Right ventricle myocardium superior (tissue), 1 donor: ENCODE measurements at places on chromosomes 1 and 21. TPM values are rescaled to one million over a fixed set of nuclear protein-coding genes. Genes with fewer than 3 reads are reported as not detected.
A peak's percentile ranks its signal among the peaks of the same experiment; 100 is the strongest.

DNA sequence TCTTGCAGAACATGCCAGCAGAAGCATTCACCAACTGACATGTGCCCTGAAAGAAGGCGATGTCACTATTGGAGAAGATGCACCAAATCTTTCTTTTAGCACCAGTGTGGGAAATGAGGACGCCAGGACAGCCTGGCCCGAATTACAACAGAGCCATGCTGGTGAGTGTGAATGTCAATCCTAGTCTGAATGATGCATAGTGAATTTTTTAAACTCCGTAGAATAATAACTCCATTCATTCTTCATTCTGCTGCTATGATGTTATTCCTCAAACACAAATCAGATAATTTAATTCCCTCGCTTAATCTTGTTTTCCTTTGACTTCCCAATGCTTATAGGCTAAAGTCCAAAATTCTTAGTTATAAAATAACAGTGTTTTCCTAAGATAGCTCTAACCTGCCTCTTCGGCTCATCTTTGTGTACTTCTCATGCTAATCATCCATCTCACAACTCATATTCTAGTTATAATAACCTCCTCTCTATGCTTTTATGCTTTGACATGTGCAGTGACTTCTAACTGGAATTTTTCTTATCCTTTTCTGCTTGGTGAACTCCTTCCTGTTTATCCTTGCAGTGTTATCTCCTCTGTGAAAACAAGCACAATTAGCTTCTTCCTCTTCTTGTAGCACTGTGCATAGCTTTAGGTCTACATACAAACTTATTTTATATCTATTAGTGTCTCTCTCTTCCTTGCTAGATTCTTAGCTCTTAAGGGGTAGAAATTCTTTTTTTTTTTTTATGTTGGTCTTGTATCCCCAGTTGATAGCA lies 14.4 kb downstream of the SDCCAG8 start:
- no peak for DNase-seq

Gene PRAMEF25
- not detected for total RNA-seq

- no peak for DNase-seq
These were observed 27.7 kb downstream of the UBE2U start for GRCh38 chr1:64231153-64231552.

GRCh38 chr1:107016376-107016978 lies 40.0 kb upstream of the PRMT6 start:
- DNase-seq: no peak

Gene RGS7
- total RNA-seq: not detected

DNA sequence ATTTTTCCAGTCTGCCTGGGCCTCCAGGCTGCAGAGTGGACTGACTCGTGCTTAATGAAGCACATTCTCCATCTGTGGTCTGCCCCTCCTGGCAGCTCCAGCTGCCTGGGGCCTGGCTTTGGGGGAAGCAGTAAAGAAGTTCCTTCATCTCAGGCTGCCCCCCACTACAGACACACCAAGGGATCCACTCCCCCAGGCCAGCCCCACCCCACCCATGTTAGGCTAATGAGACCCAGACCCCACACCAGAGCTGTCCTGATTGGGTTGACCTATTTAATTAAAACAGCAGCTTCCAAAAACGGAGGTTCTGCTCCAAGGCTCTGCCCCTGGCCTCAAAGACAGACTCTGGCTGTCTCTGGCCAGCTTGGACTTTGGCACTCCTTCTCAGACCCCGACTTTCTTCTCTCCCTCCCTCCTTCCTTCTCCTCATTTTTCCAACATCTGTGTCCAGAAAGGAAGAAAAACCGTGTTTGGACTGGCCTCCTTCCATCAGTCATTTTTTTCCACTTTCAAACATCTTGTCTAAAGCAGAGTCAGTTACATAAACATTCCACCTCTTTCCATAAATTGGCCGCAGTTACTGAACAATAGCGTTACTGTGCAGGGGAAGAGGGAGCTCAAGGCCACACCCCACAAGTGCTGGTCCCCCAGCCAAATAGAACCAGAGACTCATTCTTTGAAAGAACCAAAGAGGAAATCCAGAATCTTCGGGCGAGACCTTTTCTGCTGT lies 29.7 kb downstream of the SERTAD4 start:
- peak; percentile 53 for DNase-seq

GRCh38 chr1:52056937-52057231 lies 789 bp downstream of the BTF3L4 start:
- DNase-seq: no peak

Gene EFNA1
- 41.5 TPM for total RNA-seq

GRCh38 chr1:213444224-213444623 lies 393.2 kb downstream of the RPS6KC1 start:
- no peak for DNase-seq

Gene FABP3
- total RNA-seq: 4,881 TPM

Gene HIVEP3
- 6.4 TPM for total RNA-seq

Gene GPR3
- 0.24 TPM for total RNA-seq

GRCh38 chr1:214018386-214019268 lies 30.9 kb downstream of the PROX1 start:
- DNase-seq: no peak
